ENCODE measurements at places on chromosomes 2 and 18.

- no peak for DNase-seq
Observed at GRCh38 chr2:133814890-133815289, 246.6 kb upstream of the NCKAP5 start.

- peak; percentile 26 for DNase-seq
Observed at GRCh38 chr2:85326406-85327159, 1.2 kb downstream of the TGOLN2 start.

- DNase-seq = peak; percentile 39
Observed at GRCh38 chr2:240060977-240061591, 7.8 kb upstream of the OR6B3 start.

DNA sequence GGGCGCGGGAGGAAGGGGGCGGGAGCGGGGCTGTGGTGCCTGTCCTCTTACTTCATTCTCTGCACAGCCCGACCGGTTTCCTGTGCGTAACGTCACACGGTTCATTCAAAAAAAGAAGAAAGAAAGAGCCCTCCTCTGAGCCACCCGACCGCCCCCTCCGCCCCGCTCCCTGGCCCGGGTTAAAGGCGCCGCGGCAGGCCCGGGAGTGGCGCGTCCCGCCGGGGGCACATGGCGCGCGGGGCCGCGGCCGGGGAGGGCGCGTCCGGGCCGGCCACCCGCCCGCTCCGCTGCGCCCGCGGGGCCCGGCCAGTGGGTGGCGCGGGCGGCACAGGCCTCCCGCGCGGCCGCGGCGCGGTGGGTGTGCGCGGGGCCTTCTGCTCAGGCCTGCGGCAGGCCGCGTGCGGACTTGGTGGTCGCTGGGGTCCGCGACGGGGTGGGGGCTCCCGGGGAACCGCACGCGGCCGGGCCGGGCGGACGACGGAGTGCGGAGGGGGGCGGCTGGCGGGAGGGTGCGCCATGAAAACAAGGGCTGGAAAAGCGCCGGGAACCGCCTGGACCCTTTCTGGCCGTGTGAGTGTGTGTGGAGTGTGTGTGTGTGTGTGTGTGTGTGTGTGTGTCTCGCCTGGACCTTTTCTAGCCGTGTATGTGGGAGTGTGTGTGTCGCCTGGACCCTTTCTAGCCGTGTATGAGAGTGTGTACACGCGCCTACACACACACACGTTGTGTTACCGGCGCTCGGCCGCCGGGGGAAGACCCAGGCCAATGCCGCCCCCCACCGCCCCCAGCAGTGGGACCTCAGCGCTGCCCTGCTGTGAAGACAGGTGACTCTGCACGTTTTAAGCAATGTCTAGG is 780 bp upstream of the BCL2 start:
- DNase-seq = peak; percentile 88

- DNase-seq = no peak
Observed at GRCh38 chr2:221726894-221727513, 154.9 kb upstream of the EPHA4 start.

DNA sequence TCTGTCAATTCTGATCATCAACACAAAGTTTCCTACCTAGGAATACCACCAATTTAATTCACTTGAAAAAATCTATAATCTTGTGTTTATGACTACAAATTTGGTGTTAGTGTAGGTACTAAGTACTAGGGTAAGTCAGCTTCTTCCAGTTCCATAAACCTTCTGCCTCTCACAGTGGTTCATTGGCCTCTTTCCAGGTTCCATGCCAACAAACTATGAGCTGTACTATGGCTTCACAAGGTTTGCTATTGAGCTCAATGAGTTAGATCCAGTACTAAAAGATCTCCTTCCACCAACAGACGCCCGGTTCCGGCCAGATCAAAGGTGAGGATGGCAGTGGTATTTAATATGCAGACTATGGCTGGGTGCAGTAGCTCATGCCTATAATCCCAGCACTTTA is 58.8 kb downstream of the PRKRA start:
- no peak for DNase-seq

- DNase-seq = no peak
Observed at GRCh38 chr2:71466301-71467179, 13.2 kb downstream of the DYSF start.

DNA sequence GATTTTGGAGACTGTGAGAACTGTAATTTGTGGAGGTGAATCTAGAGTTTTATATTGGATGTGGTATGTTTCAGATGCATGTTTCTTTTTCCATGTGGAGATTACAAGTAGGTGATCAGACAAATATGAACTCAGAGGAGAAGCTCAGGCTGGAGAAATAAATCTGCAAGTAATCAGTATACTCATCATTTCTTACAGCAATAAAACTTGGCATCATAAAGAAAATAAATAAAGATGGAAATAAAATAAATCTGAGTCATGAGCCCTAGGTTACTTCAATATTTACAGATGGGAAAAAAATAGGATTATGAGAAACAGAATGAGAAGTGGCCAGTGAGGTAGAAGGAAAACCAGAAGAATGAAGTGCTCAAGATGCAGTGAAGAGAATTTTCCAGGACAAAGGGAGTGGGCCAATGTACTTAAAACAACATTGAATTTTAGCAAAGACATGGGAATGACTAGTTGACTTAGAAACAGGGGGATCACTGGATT is 453.8 kb downstream of the DSC3 start:
- DNase-seq = no peak

DNA sequence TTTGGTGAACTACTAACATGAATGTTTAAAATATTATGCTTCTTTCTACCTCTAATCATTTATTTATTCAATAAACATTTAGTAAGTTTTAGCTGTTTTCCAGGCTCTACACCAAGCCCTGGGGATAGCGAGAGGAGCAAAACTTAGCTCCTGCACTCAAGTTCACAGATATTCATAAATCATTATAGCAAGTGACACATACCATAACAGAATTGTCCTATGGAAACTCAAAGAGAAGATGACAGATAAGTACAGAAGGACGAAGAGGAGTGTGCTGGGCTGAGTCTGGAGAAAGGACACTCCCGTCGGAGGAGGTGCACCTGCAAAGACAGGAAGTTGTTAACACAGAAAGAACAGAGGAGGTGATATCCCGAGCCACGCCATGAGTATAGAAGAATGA is 13.9 kb upstream of the VIT start:
- DNase-seq = no peak

GRCh38 chr2:37711831-37712230 is 40.4 kb upstream of the CDC42EP3 start:
- DNase-seq = no peak

GRCh38 chr2:38583994-38584393 is 18.7 kb downstream of the HNRNPLL start:
- DNase-seq = no peak

DNA sequence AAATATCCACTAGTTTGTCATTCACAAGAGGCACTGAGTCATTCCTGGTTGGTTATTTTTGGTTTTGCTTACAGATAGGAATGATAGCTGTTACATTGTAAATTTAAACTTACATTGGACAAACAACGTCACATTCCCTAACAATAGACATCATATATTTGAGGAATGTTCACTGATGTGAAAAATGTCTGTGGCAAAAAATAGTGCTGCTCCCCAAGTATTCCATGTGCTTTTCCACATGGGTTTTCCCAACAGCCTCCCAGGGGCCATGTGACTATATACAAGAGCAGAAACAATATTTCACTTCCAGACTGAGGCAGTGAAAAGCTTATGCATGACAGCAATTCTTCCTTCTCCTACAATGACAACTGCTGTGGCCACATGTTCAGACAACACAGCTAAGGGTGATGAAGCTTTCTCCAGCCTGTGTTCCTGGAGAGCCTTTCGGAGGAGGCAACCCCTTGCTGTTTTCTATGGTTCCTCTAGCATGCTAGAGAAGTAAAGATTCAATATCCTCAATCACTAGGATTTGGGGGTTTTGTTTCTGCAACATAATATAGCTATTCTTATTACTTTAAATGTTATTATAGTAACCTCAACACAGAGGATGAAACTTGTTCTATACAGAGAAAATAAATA is 202.7 kb downstream of the PTH2R start:
- DNase-seq = no peak

- no peak for DNase-seq
Observed at GRCh38 chr18:29616867-29617266, 1425.7 kb downstream of the DSC3 start.

- DNase-seq = no peak
Observed at GRCh38 chr2:208984376-208985090, 439.3 kb upstream of the MAP2 start.

DNA sequence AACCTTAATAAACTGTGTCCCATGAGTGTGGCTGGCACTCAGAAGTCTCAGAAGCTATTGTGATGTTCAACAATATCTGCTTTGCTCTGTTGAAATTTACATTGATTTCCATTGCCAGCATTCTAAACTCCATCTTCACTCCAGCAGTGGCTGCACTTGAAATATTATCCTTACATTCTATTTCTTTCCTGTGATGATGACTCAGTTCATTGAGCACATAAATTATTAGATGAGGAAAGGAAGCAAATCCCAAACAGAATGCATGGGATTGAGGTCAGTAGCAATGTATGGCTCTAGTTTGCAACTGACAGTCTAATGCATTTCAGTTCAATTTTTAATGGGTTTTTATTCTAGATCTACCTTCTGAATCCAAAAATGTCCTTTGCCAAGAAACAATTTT is 92.4 kb upstream of the TTN start:
- no peak for DNase-seq

DNA sequence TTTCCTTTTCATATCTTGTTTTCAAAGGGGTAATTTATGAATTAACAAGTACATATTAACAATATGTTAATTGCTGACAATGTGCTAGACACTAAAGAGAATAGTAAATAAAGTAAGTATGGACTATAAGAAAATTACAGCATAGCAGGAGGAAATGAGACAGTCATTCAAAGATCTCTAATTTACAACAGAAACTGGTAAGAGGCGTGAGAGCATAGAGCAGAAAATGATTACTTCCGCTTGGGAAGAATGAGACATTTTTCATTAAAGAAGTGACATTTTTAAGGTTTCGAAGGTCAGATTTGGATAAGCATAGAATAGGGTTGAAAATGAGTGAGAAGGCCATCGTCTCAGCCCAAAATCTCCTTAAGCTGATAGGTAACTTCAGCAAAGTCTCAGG is 184.4 kb upstream of the SESTD1 start:
- no peak for DNase-seq

DNA sequence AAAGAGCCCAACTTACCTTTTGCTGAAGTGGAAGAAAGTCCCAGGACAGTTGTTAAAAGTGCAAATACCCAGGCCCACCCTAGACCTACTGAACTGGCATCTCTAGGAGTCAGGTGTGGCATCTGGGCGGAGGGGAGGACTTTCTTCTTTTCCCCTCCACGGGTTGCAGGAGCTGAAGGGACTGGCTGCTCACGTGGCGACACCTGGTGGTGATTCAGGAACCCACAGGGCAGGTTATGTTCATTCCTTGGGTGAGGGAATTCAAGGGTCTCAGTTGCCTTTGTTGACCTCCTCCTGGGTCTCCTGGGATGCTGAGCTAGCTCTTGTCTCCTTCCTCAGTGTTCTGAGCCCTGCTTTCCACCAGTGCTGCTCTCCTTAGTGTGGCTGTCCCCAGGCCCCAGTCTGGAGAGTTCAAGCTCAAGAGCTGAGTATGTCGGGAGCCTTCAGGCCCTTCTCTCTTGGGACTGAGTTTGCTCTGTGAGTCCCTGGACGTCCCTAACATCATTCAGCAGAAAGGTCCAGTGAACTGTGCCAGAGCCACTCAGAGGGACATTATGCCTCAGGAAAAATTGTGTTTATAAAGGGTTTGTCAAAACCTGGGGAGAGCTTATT is 56.9 kb downstream of the DYSF start:
- peak; percentile 75 for DNase-seq

DNA sequence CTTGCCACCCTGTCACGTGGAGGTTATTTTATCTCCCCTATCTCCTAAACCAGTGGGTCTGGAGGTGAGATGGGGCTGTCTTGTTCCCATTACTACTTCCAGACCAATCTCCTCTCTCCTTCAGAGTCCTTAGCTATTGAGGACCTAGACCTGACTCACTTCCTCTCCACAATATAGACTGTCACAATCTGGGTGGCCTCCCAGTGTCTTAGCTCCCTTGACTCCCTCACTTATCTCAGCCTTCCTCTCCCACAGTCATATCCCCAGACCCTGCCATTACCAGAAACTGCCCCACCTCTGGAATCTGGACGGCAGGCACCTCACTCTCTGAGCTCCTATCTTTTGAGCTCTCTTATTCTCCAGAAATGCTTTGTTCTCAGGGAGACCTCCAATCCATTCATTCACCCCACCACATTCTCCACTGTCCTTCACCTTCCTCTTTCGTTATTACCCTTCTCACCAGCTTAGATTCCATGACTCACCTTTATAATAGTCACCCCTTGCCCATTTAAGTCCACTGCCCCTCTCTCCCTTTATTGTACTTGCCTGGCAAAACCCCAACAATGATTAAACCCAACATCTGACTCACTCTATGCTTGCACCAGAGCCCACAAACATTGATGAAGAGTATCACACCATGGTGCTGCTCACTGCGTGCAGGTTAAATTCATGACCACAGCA is 23.3 kb upstream of the SIX3 start:
- no peak for DNase-seq

- no peak for DNase-seq
Observed at GRCh38 chr2:26251893-26252292, 7.2 kb downstream of the HADHB start.

DNA sequence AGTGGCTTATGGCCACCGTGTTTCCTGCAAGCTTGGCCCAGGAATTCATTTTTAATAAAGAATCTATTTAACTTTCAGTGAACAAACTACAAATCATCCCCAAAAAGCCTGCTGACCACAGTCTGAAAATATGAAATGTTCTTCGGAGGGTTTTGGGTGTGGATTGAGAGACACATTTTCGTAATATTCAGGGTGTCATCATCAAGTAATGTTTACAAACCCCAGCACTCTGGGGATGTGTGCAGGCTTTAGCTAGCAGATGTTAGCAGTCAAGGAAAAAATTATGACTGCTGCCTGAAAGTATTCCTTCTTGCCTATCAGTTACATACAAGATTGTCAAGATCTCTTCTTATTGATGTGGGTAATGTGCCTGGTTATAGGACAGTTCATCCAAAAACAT is 143.9 kb upstream of the FN1 start:
- no peak for DNase-seq

GRCh38 chr18:62324917-62325805 is at the start of gene TNFRSF11A:
Gene TNFRSF11A, plus strand, starts transcription at chr18:62325310. Its CDS starts 43 bp downstream, at chr18:62325353.
- peak; percentile 69 for DNase-seq

DNA sequence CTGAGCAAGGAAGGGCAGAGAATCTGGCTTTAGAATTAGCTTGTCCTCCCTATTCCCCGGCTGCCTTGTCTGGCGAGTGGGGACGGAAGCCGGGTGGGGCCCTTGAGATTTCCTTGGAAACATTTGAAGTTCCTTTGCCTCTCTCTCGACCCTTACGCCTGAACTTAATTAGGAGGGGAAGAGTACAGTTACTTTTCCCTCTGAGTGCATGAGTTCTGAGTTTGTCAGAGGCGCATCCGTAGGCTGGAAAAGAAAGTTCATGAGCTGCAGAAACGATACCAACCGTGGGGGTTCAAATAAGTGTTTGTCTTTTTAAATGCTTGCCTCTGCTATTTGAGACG is 468 bp downstream of the PIKFYVE start:
- no peak for DNase-seq

DNA sequence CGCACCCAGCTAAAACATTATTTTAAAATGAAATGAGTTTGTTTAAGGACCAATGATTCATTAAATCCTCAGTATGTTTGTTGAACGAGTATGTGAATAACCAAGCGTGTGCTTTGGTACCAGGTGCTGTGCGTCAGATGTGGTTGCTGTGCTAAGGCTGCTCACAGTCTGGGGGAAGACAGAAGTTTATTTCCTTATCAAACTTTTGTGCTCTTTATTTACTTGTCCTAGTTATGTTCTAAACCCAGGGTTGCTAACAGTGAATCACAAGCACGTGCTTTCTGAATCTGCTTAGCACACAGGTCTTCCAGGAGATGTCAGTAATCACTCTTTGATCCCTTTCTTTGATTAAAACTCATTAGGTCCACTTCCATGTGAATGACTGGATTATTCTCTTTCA is 37.0 kb downstream of the RAPGEF4 start:
- no peak for DNase-seq
